ENCODE measurements at places on chromosomes 13 and 19. TPM values are rescaled to one million over a fixed set of nuclear protein-coding genes. Genes with fewer than 3 reads are reported as not detected.

DNA sequence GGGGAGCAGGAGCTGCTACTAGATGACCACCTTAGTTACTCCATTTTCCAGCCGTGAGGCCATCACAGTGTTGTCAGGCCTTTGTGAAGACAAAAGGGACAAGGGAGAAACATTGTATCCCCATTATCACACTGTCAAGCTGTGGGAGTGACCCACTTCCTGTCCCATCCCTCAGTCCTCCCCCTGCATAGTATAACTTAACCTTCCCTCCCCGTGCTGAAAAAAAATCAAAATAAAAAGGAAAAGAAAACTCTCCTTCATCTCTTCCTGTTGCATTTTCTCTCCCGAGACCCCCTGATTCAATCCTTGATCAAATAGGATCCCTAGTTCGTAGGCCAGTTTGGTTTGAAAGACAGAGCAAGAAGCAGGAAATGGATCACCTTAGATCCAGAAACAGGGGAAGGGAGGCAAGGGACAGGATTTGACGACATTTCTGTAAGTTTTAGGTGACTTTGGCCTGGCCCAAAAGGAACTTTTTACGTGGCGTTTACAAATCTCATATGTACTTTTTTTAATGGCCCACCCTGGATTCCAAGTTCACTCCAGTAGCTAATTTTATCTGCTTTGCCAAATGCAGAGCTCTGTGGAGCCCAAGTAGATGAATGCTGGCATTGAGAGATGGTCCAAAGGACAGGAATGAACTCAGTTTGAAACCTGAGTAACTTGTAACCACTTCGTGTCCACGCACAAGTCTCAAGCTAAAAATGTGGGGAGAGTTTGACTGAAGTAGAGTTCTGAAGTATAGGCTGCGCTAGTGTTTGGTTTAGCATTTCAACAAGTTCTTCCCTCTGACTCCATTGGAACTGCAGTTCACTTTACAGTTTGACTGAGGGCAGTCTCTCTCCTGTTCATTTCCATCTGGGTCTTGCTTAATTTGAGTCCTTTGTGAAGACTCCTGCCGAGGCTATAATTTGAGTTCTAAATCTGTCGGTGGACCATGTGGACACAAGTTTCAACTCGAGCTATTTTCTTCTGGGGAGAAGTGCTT lies 16.6 kb upstream of the GATAD2A start:
- no peak for DNase-seq

DNA sequence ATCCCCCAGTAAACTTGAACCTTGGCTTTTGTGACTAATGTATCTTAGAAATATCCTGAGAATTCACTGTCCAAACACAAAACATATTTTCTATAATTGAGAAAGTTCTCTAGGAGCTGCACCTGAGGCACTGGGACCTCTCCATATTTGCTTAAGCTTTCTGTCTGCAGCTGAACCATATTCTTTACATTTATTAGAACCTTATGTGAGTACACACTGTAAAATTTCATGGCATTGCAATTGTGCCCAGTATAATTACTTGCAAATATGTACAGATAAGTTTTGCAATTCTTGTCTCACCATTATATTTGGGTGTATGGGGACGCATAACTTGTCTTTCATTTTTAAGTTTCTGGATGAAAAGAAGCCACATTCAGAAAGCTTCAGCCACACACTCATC lies 280.7 kb upstream of the KLHL1 start:
- DNase-seq = no peak

DNA sequence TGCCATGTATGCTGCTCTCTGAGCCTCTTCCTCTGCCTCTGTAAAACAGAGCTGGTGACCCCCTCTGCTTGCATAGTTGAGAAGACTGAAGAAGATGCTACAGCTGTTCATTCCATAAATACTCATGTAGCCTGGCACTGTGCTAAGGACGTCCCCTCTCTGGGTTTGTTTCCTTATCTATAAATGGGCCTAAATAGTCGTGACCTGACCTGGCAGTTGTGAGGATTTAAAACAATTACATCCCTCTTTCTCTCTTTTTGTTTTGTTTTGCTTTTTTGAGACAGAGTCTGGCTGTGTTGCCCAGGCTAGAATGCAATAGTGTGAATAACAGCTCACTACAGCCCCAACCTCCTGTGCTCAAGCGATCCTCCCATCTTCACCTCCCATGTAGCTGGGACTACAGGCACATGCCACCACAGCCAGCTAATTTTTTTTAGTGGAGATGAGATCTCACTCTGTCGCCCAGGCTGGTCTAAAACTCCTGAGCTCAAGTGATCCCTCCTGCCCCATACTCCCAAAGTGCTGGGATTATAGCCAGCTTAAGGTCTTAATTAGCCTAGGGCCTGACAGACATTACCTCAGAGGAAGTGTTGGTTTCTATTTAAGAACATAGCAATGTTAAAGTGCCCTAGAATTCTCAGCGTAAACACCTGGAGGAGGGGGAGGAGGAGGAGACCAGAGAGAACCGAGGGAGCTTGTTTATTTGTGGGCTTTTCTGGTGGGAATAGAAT lies 4.6 kb downstream of the WDR62 start:
- DNase-seq = no peak

DNA sequence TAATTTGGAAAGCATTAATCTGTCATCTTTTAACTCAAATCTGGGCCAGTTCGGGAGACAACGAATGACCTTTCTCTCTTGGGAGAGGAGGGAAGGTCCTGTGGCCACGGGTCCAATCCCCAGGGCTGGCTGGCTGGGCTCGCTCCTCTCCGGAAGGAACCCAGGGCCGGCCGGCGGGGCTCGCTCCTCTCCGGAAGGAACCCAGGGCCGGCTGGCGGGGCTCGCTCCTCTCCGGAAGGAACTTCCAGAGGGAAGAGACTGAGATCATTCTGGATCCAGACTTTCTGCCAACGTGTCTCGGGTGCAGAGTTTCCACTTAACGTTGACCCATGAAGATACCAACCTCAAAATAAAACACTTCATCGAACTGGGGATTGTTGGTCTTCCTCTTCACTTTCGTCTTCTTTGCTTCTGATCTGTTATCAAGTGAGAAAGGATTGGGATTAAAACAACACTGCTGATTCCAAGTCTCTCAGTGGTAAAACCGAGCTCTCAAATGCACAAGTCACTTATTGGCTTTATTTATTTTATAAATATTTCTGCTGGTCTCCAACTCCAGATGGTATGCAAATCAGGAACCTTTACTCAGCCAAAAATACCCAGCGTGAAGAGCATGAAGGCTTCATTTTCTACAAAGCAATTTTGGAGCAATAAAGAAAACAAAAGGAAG lies 53.3 kb upstream of the C13orf46 start:
- peak; percentile 43 for DNase-seq

DNA sequence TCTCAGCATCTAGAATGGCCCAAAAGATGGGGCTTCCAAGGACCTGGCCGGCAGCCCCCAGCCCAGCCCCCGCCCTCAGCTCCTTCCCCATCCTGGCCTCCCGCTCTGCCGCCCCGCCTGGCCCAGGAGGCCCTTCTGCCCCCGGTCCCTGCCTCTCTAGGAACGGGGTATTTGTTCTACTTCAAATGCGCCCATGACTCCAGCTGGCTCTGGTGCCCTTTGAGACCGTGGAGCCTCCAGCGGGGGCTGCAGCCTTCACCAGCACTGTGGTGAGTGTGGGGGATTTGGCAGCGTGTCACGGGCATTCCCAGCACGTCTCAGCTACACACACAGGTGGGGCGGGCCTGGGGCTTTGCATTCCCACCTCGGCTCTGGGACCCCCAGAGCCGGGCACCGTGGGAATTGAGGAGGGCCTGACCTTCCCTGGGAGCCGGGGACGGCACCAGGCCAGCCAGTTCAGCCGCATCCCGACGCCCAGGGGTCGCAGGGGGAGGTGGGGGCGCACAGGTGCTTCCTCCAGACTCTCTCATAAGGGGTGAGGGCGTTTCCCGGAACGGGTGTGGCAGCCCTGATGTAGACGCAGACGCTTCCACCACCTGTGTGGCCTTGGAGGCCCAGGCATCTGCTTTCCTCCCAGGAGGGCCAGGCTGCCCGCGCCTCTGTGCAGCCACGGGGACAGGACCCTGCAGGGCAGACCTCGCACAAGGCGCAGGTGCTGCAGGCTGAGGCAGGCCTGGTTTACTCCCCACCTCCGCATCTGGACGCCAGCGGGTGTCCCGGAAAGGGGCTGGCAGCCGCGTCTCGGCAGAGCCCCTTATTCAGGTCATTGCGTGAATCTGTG lies 947 bp downstream of the ATP4B start:
- DNase-seq = no peak

DNA sequence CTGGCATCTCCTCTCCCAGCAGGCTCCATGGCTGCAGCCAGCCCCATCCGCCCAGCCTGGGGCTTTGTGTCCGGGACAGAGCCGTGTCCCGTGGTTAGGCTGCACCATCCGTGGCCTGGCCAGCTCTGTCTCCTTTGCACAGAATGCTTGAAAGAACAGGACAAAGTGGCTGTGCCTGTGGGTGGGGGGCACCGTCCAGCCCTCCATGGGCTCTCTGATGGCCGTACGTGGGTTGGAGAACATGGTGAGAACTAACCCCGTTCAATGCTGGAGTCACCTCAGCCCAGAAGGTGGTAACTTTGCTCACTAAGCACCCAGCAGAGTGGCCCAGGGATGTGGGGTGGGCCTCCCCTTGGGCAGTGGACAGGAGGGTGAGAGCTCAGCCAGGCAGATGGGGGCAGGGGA lies 2.8 kb downstream of the RPS15 start:
- no peak for DNase-seq

DNA sequence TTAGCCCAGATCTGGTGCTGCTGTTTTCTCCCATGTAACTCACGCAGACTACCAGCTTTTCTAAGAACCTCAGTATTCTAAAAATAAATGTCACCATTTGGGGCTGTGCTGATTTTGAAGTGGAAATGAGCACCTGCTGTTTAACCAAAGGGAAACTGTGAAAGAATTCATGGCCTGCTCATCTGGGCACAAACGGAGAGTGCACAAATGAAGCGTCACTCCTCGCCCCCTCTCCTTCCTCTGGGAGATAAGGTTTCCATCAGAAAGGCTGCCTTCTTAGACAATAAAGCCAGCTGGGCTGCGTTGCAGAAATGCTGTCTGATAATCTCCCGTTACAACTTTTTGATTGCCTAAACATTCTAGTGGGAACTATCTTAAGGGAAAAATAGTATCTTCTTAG lies 73.7 kb upstream of the SLC15A1 start:
- DNase-seq = no peak

The LYPD3 gene
- 0.36 TPM for total RNA-seq

The DIAPH3 gene
- total RNA-seq = 40.9 TPM

The CEACAM16 gene
- not detected for total RNA-seq

The SBNO2 gene
- 41.2 TPM for total RNA-seq

The PROZ gene
- total RNA-seq = not detected
